Non-pigmented ciliary epithelial cell (primary cell): ENCODE measurements at places on chromosomes 12 and 14.

DNA sequence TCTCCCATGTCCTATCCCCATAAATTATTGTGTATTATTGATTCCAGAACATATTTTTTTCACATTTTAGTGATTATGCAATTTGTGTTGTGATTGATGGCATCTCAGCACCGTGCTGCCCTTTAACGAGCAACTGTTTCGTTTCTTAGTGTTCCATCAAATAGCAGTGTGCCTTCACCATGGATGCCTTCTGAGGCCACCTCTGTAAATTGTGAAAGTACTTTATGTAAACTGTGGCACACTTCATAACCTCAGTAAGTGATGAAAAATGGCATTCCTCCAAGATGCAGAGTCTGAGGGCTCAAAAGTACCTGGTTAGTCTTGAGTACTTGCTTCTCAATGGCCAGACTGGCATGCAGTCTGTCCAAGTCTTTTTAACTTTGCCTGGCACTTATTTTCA lies 8.2 kb downstream of the CHST11 start:
- no peak for DNase-seq

DNA sequence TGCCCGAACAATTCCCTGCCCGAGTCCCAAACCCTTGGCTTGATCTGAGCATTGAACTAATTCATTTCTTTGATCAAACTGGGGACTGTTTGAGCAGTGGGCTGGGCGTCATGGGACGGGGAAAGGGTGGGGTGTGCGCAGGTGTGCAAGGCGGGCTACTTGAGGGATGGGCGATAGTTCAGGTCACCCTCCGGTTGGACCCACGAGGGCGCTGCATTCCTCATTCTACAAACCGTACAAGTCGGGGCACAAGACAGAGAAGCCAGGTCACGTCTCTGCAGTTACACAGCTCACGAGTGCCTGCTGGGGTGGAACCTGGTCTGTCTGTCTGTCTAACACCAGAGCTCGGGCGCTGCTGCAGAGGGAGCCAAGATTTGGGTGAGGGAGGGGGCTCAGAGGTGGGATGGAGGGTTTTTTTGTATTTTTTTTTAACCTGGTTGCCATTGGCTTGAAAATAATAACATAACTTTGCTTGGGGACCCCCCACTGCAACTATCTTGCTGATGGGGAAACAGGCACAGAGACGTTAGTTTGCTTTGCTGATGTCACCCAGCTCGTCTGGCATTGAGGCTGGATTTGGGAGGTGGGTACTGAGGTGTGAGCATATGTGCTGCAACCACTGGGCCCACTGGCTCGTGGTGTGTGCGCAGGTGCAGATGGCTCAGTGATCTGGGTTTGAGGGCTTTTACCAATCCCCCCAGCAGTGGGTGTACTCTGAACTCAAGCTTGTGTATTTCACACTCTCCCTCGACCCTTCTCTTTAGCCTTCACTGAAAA lies 7.6 kb upstream of the RTL1 start:
- no peak for DNase-seq

- DNase-seq = no peak
Observed at GRCh38 chr14:92704036-92704804, 44.2 kb downstream of the LGMN start.

DNA sequence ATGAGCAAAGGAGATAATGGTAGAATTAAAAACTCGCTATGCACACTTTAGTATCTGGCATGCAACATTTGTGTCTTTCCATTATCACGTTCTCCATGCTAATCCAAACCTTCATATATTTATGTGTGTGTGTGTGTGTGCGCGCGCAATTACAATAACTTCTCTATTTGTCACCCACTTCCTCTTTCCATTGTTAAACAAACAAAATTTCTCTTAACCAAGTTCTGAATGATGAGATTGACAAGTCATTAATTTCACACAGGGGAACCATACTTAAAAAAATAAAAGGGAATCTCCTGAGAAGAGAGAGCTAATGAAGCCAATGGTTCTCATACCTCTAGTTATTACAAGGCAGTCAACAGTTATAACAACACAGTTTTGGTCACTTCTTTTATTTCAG lies 575.9 kb upstream of the MDGA2 start:
- DNase-seq = no peak

DNA sequence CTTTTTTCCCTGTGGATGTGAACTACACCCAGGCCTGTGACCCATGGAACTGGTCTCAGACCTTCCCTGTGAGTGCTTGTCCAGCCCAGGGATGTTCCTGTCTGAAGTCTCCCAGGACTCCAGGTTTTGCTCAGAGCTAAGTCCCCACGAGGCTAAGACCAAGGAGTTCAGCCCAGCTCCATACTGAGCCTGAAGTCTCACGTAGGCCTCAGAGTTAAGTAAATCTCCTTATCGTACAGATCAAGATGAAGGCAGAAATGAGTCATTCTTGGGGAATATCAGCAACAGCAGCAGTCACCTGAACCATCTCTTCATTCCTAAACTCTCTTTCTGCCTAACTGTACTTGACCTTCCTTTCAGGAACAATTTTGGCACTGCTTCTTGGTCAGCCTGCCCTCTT lies 139.8 kb downstream of the ANO6 start:
- DNase-seq = peak; percentile 17

- no peak for DNase-seq
Observed at GRCh38 chr12:84691266-84691665, 221.3 kb downstream of the SLC6A15 start.

DNA sequence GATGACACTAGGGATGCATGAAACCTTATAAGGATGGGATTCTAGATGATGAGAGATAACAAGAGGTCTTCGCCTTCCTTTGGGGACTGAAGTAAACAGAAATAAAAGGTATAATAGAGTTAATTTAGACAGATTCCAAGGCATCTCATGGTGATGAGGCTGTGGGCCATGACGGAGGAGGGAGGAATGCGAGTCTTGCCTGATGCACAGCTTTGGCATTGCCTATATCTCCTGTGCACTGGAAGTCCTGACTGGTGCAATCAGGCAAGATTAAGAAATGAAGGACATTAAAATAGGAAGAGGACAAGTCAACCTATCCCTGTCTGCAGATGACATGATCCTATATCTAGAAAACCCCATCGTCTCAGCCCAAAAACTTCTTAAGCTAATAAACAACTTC lies 526.4 kb upstream of the LMO3 start:
- no peak for DNase-seq

- no peak for DNase-seq
Observed at GRCh38 chr12:62319058-62319457, 58.9 kb downstream of the USP15 start.

DNA sequence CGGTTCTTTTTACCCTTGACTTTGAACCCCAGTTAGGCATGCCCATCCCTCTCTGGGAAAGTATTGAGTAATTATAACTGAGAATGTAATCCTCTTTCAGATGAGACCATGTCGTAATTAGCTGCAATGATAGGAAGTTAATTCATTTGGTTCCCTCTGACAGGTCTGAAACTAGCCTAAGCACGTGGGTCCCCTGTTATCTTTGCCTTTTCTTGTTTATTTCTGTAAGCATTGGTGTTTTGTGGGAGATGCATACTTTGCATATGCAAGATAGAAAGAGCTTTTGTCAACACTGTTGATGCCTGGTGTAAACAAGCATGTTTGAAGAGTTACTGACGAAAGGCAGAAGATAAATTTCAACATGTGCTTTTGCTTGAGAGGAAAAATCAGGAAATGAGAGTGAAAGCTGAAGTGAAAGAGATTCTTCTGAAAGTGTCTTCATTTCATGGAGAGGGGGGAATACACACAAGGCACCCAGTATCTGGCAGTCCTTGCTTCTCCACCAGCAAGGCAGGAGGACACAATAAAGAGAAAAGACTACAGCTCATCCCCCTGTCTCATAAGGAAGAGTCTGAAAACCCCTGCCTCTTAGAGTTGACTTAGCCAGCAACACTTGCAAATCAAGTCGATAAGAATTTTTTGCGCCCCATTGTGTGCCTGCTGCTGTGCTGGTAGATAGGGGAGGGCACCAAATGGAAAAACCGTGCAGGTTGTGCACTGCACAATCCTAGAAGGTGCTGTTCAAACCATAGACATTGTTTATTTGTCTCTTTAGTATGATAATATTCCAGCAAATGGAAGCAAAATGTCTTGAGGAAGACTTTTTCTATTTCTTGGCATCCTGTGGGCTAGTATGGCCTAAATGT lies 77.8 kb downstream of the SLC24A4 start:
- DNase-seq = no peak

- DNase-seq = no peak
Observed at GRCh38 chr12:71266606-71267005, 108.8 kb upstream of the TSPAN8 start.

GRCh38 chr12:127363392-127363791 lies 903.6 kb upstream of the TMEM132C start:
- no peak for DNase-seq

- no peak for DNase-seq
Observed at GRCh38 chr14:89379006-89379405, 38.0 kb downstream of the FOXN3 start.

DNA sequence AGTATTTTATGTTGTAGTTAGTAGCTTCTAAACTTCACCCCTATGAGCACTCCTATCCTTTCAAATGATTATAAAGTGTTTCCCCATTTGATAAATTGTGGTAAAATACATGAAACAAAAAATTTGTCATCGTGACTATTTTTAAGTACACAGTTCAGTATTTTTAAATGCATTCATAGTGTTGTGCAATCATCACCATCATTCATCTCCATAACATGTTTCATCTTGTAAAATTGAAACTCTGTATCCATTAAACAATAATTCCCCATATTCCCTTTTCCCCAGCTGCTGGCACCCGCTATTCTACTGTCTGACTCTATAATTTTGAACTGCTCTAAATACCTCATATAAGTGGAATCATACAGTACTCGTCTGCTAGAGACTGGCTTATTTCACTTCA lies 52.5 kb downstream of the ATP23 start:
- DNase-seq = no peak

DNA sequence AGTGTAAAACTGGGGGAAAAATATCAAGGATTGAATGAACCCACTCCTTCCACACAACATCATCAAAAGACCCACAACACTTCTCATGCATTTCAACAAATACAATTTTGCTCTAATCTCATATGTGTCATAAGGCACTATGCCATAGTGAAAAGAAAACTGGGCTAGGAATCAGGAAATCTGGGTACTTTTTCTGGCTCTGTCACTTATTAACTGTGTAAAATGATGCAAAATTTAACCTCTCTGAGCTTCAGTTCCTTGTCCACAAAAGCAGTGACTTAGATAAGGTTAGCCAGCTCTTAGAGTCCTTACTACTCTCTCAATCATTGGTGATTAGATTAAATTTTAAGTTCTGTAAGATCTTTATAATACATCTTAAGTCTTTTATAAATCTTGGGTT lies 250.5 kb upstream of the SOX5 start:
- DNase-seq = no peak

DNA sequence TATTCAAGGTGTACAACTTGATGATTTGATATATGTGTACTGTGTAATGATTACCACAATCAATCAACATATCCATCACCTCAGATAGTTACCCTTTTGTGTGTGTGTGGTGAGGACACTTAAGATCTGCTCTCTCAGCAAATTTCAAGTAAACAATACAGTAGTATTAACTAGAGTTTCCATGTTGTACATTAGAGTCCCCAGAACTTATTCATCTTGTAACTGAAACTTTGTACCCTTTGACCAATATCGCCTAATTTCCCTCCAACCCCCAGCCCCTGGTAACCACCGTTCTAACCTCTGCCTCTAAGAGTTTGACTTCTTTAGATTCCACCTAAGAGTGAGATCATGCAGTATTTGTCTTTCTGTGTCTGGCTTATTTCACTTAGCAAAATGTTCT lies 12.1 kb downstream of the ADCK1 start:
- DNase-seq = no peak

DNA sequence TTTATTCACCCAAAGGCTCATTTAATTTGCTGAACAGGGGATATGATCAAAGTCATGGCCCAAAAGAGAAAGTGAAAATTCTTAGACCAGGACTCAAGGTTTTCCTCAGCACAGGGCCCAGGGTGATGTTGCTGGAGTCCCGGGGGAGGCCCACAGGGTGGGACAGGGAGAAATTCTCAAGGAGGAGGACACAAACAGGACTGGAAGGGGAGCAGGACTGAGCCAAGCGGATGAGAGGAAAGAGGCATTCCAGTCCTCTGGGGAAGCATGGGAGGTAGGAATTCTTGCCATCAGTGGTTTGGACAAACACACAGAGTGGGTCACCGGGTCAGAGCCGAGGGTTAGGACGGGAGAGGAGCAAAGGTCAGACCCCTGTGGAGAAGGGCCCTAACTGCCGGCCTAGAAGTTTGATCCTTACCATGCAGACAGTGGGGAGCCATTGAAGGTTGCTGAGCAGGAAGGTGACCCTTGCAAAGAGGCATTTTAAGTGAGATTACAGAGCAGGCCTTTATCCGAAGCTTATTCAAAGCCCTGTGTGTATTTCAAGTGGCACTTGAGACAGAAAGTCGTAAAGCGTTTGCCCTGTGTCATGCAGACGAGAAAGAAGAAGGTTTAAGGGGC lies 68.4 kb upstream of the PTGR2 start:
- DNase-seq = no peak

GRCh38 chr12:107845980-107846659 lies 71.6 kb downstream of the ASCL4 start:
- no peak for DNase-seq

GRCh38 chr14:106228541-106229158 lies 702.3 kb downstream of the TMEM121 start:
- no peak for DNase-seq

DNA sequence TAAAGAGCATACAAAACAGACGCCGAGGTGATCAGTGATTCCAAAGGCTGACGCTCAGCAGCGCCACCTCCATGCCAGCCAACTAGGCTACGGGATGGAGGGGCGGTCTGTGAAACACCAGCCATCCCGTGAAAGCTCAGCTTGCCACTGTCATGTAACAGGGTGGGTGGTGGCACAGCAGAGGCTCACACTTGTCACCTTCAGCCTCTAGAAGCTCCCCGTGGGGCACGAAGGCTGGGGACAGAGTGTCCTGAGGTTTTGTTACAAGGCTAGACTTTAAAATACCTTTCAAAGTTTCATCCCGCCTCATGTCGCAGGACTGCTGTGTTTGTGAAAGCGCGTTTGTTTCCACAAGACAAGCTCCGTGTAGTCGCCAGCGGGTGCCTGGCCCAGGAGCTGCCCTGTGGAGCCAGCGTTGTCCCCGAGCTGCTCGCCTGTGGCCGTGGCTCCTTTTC lies 20.7 kb downstream of the XRCC3 start:
- no peak for DNase-seq

DNA sequence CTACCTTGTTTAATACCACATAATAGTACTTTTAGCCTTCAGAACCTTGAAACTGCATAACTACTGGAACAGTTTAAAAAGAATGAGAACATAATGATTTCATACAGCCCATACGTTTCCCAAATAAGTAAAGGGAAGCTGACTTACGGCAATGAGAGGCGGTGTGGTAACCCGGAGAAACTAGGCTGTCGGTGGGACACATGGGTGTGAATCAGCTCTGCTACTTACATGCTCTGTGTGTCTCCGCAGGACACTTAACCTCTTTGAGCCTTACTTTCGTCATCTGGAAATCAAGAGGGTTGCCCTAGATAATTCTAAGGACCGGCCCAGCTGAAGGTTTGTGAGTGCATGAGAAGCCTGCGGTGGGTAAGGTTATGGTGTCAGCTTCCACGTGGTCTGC lies 49.3 kb upstream of the PLEKHG3 start:
- no peak for DNase-seq
